ELR (cell line): ENCODE measurements at places on chromosomes 5 and 9.
A peak's percentile ranks its signal among the peaks of the same experiment; 100 is the strongest.

GRCh38 chr9:7150153-7150890 lies 392.5 kb downstream of the KDM4C start:
- no peak for DNase-seq

DNA sequence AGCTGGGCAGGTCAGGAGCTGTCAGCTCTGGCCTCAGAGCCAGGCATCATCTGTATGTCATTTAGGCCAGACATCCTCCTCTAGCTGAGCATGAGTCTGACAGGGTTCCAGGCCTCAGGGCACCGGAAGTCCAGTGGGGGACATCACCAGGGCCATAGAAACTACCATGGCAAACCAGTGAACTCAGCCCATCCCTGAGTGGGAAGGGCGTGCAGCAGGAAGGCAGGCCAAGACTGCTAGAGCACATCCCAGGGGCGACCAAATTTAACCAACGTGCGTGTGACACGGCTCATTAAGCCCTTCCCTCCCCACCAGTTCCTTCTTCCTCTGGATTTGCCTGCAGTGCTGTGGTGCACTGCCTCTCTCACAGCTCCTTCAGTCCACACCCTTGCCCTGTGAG lies 75.9 kb downstream of the COL27A1 start:
- DNase-seq: no peak

DNA sequence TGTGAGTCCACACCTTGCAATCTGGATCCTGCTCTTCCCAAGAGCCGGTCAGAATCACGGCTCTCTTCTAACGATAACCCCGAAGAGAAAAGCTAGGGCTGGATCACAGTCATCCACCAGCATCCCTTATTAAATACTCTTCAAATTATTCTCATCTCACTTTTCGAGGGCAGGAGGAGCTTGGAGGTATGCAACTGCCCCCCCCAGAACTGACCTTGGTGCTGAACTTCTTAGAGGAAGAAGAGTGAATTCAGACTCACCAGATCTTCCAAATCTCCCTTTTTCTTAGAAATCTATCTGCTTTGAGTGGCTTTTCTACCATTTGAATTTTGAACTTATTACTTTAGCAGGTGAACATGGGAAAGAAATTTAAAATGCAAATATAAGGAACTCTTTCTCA lies 75.7 kb downstream of the MED10 start:
- DNase-seq: no peak

DNA sequence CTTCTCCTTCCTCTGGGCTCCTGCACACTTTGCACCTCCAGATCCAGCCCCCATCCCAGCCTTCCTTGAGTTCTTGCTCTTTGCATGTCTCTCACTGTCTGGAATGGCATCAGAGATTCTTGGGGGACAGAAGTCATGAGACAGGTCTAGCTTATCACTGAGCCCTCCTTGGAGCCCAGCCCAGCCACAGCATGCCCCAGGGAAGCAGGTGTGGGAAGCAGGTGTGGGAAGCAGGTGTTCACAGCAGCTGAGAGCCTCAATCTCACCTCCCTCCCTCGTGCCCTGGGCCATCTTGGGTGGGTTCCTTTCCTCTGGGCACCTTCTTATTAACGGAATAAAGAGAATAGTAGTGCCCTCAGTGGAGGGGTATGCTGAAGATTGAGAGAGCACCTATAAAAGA lies 27.2 kb downstream of the SLC6A7 start:
- DNase-seq: no peak

GRCh38 chr9:78697618-78698017 lies 400.7 kb downstream of the PSAT1 start:
- DNase-seq: peak; percentile 8

GRCh38 chr5:141874262-141874964 lies 3.8 kb downstream of the PCDH1 start:
- no peak for DNase-seq

GRCh38 chr5:12246036-12246435 lies 341.8 kb upstream of the CTNND2 start:
- DNase-seq: peak; percentile 39

GRCh38 chr9:805151-805550 lies 36.3 kb upstream of the DMRT1 start:
- no peak for DNase-seq

DNA sequence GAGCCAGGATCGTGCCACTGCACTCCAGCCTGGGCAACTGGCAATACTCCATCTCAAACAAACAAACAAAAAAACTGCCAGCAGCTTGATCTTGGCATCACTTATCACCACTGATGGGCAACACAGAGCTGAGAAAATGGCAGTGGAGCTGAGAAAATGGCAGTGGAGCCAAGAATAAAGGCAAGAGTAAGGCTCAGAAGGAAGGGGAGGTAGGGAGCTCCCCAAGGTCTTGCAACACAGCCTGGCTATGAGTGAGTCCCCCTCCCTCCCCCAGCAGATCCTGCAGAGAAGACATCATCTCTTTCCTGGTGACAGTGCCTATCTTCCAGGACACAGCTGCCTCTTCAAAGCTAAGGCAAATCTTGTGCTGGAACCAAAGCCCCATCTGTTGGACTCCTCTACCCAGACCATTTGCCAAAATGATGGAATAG lies 70.3 kb downstream of the UGCG start:
- peak; percentile 56 for DNase-seq

- no peak for DNase-seq
Observed at GRCh38 chr9:85331626-85332025, 410.1 kb downstream of the AGTPBP1 start.

- DNase-seq: no peak
Observed at GRCh38 chr5:78912085-78912771, 72.9 kb downstream of the ARSB start.

GRCh38 chr5:128422612-128423011 lies 115.4 kb downstream of the FBN2 start:
- no peak for DNase-seq

GRCh38 chr5:60092671-60093422 lies 199.3 kb upstream of the PDE4D start:
- DNase-seq: peak; percentile 80

- DNase-seq: peak; percentile 97
Observed at GRCh38 chr5:98349251-98349989, 424.0 kb upstream of the RGMB start.

DNA sequence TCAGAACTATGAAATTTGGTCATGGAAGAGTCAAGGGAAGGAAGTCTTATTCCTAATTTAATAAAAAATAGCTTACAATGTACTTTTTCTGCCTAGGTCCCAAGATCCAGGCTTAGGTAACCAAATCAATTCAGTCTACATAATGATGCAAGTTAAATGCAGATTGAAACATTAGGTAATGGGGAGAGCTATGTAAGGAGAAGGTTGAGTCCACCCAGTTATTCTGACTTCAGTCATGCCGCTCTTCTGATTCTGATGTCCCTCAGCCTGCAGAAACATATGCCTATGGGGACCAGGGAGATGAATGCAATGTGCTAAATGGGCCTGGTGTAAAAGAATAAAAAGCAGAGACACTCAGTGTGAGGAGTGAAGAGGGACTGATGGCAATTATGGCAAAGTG lies 63.9 kb downstream of the MAMDC2 start:
- no peak for DNase-seq

GRCh38 chr5:123217173-123217572 lies 128.1 kb downstream of the PRDM6 start:
- DNase-seq: no peak

GRCh38 chr5:59598547-59598874 lies 295.0 kb downstream of the PDE4D start:
- DNase-seq: no peak

GRCh38 chr5:103397739-103398581 lies 139.4 kb downstream of the MACIR start:
- DNase-seq: peak; percentile 85

DNA sequence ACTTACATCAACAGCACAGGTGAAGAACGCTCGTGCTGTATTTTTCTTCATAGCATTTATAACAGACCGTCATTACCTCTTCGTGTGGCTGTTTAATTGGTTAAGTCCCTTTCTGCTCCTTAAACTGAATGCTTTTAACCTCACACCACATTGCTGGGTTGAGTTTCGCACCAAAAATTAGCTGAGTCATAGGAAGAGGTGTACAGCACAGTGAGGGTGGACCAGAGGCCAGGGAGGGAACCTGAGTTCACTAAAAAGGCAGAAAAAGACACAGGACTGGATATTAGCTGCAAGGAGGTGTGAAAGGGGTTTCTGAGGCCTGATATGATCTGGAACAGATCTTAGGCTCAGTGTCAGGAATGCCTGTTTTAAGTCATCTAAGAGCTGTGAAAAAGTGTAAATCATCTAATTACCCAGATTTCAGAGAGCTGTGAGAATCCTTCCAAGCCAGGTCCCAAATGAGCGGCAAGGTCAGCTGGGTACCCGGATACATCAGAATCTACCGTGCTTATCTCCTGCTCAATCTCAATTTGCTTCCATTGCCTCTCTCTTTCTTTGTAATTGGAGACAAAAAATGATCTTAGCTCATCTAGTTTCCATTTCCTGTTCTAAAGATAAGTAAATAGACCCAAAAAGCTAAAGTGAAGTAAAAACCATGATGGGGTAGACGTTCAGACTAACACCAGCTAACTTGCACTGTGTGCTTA lies 7.1 kb upstream of the CFAP90 start:
- DNase-seq: no peak

DNA sequence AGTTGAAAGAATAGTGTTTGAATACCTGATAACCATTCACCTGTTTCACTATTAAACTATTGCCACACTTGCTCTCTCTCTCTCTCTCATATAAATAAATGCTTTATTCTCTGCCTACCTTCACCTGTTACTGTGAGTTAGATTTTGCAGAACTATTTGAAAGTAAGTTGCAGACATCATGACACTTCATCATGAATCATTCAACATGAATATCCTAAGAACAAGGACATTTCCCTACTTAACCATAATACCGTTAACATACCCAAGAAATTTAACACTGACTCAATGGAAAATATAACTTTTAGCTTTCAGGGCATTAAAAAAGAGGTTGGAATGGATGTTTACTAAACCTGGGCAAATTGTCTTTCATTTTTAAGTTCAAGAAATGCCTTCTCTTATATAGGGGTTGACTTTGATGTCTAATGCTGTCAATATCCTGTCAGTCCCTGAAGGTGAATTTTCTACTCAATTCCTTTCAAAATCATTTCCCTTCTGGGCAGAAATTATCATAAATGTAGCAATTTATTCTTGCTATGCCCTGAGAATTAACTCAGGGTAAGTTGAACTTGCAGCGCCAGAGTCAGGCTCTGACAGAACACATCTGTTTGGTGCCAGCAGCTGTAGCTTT lies 582.6 kb upstream of the TLE4 start:
- DNase-seq: peak; percentile 53

DNA sequence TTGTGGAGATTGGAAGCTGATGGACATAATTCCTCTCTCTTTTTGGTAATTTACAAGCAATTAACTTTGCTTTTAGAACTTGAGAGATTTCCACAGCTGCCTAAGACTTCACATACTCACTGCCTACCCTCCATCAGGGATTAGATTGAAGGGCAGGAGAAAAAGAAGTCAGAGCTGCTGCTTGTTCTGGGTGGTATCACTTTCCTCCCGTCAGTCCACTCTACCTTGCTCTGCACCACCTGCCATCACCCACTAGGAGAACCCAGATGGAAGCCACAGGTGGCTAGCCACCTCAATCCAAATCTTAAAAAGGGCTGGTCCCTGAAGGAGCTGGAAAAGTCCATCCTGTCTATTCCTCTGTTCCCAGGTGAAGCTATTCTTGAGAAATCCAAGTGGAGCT lies 10.5 kb downstream of the IRF1 start:
- DNase-seq: no peak

DNA sequence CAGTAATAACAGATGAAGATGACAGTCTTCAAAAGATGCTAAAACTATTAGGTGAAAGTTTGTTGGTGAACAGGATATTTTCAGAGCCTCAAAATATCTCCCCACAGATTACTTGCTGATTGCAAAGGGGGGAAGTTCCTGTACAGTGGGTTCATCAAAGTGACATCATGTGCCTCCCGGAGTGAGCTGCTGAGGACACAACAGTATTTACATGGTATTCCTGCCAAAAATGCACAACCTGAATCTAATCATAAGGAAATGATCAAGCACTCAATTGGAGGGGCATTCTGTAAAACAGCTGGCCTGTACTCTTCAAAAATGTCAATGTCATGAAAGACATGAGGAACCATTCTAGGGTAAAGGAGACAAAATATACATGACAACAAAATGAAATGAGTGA lies 18.9 kb upstream of the GLIS3 start:
- DNase-seq: no peak

DNA sequence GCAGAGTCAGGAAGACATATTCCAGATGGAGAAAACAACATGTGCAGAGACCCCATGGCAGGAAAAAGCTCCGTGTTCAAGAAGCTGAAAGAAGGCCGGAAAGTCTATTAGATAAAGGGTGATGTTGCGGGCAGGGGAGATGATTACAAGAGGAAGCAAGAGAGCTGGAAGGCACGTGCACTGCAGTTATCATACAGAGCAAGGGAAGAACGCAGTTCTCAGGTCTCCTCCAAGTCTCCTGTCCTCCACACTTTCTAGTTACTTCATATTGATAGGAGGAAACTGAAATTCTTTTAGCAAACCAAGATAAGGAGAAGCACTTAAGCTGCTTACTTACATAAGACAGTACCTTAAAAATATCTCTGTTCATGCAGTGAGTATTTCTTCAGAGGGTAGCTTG lies 58.3 kb upstream of the PLPP6 start:
- DNase-seq: no peak

GRCh38 chr5:148808864-148809642 lies 17.4 kb upstream of the ADRB2 start:
- no peak for DNase-seq

DNA sequence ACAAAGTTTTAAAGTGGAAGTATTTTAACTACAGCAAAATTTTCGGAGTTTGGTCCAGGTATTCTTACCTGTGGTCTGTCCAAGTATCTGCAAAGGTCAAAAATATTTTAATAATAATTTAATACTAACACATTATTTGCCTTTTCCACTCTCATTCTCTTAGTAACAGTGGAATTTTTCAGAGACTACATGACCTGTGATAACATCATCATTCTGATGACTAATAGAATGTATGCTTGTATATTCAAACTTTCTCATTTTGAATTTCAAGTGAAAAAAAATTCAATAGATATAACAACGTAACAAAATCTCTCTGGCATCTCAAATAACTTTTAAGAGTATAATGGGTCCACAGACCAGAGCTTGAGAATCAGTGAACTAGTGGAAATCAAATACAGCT lies 78.3 kb downstream of the FBXL17 start:
- DNase-seq: peak; percentile 54

DNA sequence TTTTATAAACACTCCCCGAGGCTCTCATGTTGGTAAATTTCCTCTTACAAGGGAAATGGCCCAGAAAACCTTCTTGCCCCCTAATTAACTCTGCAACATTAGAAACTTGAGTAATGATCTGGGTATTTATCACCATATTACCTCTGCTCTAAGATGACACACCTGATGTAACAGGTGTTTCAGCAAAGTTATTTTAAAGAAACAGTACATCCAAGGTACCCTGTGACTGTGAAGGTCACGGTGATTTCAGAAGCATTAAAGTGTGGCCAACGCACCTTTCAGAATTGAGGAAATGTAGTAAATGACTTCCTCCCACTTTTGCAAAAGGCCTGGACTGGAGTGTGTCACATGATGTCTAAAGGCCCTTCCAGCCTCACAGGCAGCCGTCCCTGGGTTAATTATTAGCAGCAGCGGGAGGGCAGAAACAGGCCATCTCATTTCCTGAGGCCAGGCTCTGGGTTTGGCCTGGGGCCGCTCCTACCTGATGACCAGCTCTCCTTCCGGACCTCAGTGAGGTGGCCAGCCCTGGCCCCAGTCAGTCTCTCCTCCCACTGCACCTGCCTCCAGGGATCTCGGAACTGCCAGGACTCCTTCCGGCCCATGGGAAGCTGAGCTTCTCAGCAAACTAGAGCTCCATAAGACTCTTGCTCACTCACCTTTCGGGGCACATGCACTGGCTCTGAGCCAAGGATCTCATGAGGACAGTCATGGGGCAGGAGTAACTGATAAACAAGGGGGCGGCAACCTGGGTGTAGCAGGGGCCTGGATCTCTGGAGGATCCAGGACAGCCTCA lies 20.7 kb downstream of the PTPN3 start:
- DNase-seq: no peak

- DNase-seq: no peak
Observed at GRCh38 chr9:109150925-109151545, 16.0 kb downstream of the FRRS1L start.
